Stimulated activated CD4-positive, alpha-beta T cell treated with anti-CD3 and anti-CD28 coated beads, Interleukin-4, amount 100 ng/mL, for 24 hours (primary cell): ENCODE measurements at places on chromosomes 13 and 19.

GRCh38 chr13:38365661-38366060 lies 16.0 kb downstream of the UFM1 start:
- DNase-seq, result no peak

GRCh38 chr13:86567119-86567518 lies 767.9 kb upstream of the SLITRK6 start:
- no peak for DNase-seq

- DNase-seq, result no peak
These were observed 143.2 kb upstream of the ZNF536 start for GRCh38 chr19:30228835-30229524.

DNA sequence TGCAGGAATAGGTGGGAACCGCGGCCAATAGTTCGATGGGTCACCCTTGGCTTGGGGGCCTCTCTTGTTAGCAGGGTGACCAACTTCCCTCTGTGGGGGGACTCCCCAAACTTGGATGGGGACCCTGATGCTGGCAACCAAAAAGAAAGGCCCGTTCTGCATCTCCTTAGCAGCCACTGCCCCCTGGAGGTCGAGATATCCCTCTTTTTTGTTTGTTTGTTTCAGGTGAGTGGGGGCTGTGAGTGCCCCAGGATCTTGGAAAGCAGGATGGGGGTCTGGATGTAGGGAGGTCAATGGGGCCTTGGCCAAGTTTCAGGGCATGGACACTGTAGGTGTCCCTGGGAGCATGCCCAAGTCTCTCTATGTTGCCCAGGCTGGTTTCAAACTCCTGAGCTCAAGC lies 7.7 kb upstream of the CRTC1 start:
- DNase-seq, result no peak

DNA sequence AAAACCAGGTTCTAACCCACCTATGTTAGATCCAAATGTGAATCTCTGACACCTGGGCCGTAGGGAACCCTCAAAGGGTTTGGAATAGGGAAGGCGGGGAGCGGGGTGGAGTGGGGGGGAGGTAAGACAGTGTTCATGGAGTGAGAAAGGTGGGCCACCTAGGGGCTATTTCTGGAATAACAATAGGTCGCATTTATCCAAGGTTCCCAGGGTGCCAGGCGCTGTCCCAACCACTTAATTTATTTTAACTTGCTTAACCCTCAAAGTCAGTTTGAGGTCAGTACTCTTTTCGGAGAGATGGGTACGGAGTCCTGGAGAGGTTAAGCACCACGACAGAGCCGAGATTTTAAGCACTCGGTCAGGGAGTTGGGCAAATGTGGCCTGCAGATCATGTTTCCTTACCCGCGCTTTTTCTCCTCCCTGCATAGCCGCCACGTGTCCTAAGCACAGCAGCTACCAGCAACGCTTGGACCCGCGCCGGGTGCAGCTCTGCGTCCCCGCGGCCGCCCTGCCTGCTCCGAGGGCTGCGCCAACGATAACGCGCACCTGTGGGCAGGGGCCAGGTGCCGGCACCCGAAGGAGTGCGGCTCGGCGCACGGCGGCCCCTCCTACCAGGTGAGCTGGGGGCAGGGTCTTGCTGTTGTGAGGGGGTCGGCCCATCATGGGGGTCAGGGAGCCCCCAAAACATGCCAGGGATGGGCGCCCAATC lies 25.0 kb upstream of the FXYD3 start:
- peak; percentile 60 for DNase-seq

DNA sequence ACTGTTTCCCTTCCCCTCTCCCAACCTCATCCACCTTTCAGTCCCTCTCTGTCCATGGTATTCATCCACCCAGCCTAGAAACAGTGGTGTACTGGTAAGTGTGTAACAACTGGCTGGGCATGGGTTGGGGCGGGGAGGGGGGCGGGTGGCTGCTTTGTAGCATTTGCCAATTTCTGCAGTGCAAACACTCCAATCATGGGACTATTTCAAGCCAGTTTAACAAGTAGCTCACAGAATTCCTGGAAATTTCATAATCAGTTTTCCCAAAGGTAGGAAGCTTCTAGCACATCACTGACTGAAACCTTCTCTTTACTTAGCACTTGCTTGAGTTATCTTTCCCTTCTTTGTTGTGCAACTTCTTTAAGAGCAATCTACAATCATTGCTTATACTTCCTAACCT lies 100.8 kb upstream of the WASF3 start:
- no peak for DNase-seq

DNA sequence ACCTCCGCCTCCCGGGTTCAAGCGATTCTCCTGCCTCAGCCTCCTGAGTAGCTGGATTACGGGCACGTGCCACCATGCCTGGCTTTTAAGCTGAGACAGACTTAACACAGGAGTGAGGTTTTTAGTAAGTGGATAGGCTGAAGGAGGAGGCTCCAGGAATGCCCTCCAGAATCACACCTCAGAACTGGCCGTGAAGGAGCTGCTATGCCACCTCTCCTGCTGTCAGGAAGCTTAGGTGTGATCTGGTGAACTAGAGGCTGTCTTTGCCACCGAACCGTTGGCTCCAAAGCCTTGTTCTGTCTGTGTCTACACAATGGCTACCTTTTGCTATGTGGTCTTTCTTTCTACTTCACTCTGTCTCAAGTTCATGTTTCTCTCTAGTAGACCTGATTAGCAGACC lies 4.2 kb downstream of the PDCD2L start:
- DNase-seq, result no peak

GRCh38 chr13:58587183-58587582 lies 955.6 kb downstream of the PCDH17 start:
- DNase-seq, result no peak

DNA sequence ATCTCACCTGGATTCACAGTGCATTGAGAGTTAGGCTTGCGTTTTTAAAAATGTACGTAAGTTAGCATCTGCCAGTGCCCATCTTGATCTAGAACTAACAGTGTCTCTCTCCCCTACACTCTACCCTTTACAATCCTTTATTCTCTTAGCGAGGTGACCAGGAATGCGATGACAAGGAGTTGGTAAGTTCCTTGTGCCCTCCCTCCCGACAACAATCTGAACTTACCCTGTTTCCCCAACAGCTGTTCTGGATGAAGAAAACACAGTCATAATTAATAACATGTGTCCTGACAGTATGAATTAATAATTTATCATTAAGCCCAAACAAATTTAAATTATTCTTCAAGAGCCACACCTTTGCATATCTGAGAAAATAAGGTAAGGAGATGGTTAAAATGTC lies 6.3 kb downstream of the TSHZ3 start:
- DNase-seq, result no peak

GRCh38 chr13:27622102-27622820 lies 569 bp downstream of the POLR1D start:
- DNase-seq, result no peak

- no peak for DNase-seq
These were observed 434.4 kb upstream of the TSHZ3 start for GRCh38 chr19:31783592-31783991.

DNA sequence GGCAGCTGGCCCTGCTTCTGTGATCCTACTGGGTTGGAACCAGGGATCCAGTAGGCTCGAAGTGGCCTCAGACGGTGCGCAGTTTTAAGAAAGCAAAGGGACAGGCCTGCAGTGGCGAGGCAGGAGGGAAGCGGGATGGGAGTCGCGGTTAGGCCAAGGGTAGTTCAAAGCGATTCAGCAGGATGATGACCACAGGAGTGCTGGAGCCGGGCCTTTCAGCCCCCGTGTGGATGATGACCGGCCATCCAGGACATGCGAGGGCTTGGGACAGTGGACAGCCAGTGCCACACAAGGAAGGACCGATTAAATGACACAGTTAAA lies 854 bp downstream of the RNASEH2B start:
- no peak for DNase-seq

DNA sequence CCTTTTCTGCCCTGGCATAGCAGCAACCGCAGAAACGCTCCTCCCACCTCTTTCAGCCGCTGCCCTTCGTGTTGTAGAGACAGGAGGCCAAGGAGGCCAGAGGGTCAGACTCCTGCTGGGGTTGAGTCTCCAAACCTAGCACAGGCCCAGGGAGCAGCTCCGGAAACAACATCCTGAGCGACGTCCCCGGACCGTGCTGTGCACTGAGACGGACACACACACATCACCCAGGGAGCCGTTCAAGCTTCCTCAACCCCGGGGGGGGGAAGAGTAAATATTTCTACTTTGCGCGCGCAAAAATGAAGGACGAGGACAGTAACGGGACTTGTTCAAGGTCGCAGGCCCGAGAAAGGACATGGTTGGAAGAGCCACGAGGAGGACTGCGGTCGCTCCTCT lies 657 bp downstream of the ZNF550 start:
- DNase-seq, result peak; percentile 4

DNA sequence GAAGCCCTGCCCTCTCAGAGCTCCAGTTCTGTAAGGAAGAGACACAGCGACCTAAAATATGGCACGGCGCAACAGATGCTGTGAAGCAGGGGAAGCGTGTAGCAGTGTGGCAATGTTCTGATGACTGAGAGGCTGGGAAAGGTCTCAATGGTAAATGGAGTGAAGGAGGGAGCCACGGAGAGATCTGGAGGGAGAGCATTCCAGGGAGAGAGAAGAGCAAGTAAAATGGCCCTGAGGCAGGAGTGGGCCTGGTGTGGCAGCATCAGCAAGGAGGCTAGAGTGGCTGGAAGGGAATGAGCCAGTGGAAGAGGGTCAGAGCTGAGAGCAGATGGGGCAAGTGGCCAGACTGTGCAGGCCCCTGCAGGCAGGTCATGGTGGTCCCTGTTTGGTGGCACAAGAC lies 16.4 kb downstream of the RCN3 start:
- no peak for DNase-seq

DNA sequence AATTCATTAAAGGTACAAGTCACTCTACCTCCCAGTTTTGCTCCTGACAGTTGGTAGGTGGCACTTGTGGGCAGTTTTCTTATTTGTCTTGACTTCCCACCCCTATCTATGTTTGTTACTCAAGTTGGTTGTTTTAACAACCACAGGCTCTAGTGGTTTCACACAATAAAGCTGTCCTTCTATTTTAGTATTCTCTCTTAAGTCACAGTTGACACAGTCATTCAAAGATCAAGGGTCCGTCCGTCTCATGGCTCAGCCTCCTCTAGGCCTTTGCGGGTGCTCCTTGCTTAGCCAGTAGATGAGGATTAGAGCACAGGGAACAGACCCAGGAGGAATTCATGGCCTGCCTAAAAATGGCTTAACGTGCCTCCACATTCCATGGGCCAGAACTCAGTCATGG lies 573.7 kb downstream of the IRS2 start:
- no peak for DNase-seq

- DNase-seq, result no peak
These were observed 383.4 kb downstream of the LMO7 start for GRCh38 chr13:76019421-76020044.

- peak; percentile 56 for DNase-seq
These were observed 12.1 kb upstream of the PEX11G start for GRCh38 chr19:7500811-7501450.

DNA sequence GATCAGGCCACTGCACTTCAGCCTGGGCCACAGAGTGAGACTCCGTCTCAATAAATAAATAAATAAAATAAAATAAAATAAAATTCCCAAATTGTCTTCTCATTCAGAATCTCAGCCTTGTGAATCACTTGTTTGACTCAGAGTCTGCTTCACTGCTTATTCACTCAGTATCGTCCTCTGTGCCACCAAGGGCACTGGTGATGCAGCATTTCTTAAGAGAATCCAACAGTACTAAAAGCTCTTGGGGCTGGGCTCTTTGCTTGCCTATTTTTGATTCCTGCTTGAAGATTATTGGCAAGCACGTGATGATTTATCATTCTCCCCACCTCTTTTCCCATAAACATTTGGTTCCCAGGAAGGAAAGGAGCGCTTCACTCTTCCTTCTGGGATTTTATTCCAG lies 54.8 kb upstream of the HMGB1 start:
- DNase-seq, result no peak

DNA sequence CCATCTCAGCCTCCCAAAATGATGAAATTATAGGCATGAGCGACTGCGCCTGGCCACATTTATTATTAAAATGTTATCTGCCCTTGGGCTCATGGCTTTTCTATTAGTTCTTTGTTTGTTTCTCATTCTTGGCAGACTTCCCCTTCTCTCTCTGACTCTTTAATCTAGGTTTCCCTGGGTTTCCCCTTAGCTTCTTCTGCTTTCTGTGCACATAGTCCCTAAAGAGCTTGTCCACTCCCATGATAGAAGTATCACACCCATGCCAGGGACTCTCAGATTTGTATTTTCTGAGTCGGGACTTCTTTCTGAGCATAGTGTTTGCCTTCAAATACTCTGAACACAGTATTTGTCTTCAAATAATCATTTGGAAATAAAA lies 38.6 kb upstream of the ITM2B start:
- no peak for DNase-seq

DNA sequence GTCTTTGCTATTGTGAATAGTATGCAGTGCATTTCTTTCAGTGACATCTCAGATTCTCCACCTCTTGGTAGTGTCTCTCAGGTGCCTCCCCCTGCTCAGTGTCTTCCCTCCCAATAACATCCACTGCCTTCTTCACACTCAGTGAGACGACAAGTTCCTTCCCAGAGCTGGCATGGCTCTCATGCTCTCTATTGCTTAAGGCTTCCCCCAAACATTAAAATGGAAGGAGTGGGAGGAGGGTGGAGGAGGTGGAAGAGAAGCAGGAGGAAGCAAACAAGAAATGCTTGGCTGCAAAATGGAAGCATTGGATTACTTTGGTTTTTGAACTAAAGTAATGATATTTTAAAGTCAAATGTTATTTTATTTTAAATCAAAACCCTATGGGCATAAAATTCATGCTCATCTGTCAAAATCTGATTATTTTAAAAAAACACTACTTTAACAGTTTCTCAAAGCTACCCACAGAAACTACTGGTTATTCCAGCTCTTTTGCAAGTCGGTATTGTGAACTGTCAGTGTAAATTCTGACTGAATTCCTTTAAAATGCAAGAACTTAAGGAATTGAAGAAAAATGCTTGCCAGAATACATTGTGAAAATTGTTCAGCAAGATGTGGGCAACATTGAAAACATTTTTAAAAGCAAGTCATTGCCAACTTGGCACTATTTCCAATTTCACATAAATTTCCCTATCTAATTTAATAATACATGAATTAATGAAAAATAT lies 727.6 kb upstream of the ARGLU1 start:
- DNase-seq, result no peak

- DNase-seq, result peak; percentile 19
These were observed 146.5 kb downstream of the PCCA start for GRCh38 chr13:100235311-100235901.

DNA sequence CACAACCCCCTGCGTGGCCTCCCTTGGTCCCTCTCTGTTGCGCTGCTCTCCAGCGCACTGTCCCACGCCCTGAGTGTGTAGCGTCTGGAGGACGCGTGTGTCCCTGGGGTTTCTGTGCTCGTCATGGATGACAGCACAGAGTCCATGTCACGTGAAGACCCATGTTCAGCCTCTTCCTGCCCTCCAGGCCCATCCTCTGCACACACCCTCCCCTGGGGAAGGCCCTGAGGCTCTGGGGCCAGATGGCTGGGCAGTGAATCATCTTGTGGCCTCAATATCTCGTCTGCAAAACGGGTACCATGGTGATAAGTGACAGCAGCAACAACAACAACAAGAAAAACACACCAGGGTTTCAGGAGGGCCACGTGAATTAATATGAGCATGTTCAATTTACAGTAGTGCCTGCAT lies 71.5 kb upstream of the ARHGEF7 start:
- DNase-seq, result no peak

- DNase-seq, result no peak
These were observed 279.0 kb downstream of the NHLRC3 start for GRCh38 chr13:39317291-39317690.

GRCh38 chr19:15815306-15815705 lies at the start of gene OR10H1:
TSS of gene OR10H1 (minus strand) at chr19:15815664. CDS start at chr19:15808037, 7,627 bp downstream.
- DNase-seq, result no peak

GRCh38 chr13:110164706-110165105 lies 142.3 kb downstream of the COL4A1 start:
- DNase-seq, result no peak

GRCh38 chr13:30097089-30097488 lies 210.3 kb downstream of the KATNAL1 start:
- DNase-seq, result no peak
